Upper lobe of right lung (tissue), 1 donor: ENCODE measurements at places on chromosomes 1 and 21. TPM values are rescaled to one million over a fixed set of nuclear protein-coding genes. Genes with fewer than 3 reads are reported as not detected.
A peak's percentile ranks its signal among the peaks of the same experiment; 100 is the strongest.

DNA sequence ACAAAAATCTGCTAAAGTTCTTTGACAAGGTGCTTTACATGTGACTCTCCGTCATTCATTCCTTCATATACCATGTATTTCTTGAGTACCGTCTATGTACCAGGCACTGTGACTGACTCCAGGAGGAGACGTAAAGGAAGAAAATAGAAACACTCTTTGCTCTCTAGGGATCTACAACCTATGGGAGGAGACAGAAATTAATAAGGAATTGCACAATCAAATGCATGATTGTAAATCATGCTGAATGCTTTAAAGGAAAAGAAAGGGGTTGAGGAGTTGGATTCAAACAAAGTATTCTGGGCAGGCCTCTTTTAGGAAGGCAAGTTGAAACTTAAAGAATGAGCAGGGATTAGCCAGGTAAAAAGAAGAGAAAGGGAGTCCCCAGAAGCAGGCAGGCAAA is 239.1 kb upstream of the FGGY start:
- DNase-seq = no peak
- peak overlapping the region; percentile 78 for H3K27ac ChIP-seq
- peaks cover 5% of the 10 kb centered on the region for H3K4me1 ChIP-seq
- no peaks in the 10 kb centered on the region for H3K27me3 ChIP-seq

- H3K27ac ChIP-seq = peak overlapping the region; percentile 59
- H3K36me3 ChIP-seq = no peaks in the 10 kb centered on the region
- peaks cover 44% of the 10 kb centered on the region for H3K4me1 ChIP-seq
- no peak for DNase-seq
These were observed 49.8 kb downstream of the KCNJ15 start for GRCh38 chr21:38306433-38307141.

The SYPL2 gene
- total RNA-seq = 3.1 TPM

DNA sequence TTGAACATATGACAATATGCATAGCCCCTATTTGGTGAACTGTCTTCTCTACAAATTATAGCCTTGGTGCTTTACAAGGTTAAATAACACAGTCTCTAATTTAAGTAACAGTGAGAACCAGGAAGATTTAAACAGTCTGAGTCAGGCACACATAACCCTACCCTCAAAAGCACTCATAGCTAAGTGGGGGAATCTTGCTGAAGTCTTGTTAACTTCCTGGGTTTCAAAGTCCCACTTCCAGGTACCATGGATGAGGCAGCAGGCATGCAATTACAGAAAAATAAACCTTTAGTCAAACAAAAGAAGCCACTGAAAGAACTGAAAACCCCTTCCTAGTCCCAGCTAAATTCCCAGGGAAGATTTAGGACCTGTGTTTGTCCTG is 147.6 kb downstream of the PBX1 start:
- peaks cover 35% of the 10 kb centered on the region for H3K4me1 ChIP-seq
- H3K36me3 ChIP-seq = no peaks in the 10 kb centered on the region
- H3K27ac ChIP-seq = peak overlapping the region; percentile 51
- no peaks in the 10 kb centered on the region for H3K27me3 ChIP-seq
- no peak overlapping the region for H3K4me3 ChIP-seq

GRCh38 chr1:36303650-36304360 is 2.4 kb upstream of the SH3D21 start:
- H3K27ac ChIP-seq = no peak overlapping the region
- H3K4me1 ChIP-seq = peaks cover 21% of the 10 kb centered on the region
- no peaks in the 10 kb centered on the region for H3K27me3 ChIP-seq
- peaks cover 58% of the 10 kb centered on the region for H3K36me3 ChIP-seq

- peaks cover 8% of the 10 kb centered on the region for H3K36me3 ChIP-seq
- no peak overlapping the region for H3K4me3 ChIP-seq
- no peaks in the 10 kb centered on the region for H3K4me1 ChIP-seq
These were observed 176.8 kb downstream of the FAF1 start for GRCh38 chr1:50783286-50783685.

The RSPO1 gene
- 9.1 TPM for total RNA-seq

GRCh38 chr1:168498159-168498631 is 45.6 kb downstream of the XCL2 start:
- H3K27me3 ChIP-seq = no peaks in the 10 kb centered on the region
- no peak overlapping the region for H3K27ac ChIP-seq
- peaks cover 5% of the 10 kb centered on the region for H3K4me1 ChIP-seq
